ENCODE measurements at places on chromosomes 16 and 17.

DNA sequence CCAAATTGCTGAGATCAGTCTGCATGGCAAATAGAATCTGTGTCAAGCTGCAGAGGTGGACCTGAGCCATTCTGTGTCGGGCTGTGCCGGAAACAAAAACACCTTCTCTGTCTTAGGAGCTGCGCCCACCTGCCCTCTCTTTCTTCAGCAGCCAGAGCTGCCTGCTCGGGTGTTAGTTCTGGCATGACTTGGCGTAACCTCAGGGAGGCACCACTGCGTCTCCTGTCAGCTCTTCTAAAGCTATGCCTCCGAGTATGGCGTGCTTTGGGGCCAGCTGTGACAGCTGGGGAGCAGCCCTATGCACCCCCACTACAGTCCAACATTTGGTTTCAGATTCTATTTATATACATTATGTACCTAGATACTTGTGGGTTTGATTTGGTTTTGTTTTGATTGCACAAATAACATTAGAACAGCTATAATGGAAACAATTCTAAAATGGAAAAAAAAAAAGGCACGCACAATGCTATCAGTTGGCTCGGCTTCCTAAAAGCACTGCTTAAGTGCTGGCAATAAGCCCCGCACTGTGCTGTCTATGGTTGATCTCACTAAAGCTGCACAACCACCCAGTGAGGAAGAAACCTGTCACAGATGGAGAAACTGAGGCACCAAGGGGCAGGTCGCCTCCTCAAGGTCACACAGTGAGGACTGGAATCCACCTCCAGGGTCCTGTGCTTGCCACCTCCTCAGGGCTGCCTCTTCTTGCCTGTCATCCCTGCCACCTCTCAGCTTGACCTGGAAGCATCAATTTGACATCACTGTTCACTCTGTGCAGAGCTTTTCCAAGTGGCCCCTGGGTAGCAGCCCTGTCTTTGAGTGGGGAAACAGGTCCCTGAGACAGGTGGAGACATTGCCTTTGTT, 18.7 kb upstream of the ADGRG1 start:
- peak; percentile 29 for DNase-seq

- DNase-seq: peak; percentile 76
Measured at GRCh38 chr17:7167832-7168231, 11.3 kb downstream of the ASGR1 start.

GRCh38 chr17:21082001-21082436, 39.2 kb upstream of the USP22 start:
- no peak for DNase-seq

GRCh38 chr17:2025622-2026309, 632 bp upstream of the RTN4RL1 start:
- DNase-seq: peak; percentile 66

DNA sequence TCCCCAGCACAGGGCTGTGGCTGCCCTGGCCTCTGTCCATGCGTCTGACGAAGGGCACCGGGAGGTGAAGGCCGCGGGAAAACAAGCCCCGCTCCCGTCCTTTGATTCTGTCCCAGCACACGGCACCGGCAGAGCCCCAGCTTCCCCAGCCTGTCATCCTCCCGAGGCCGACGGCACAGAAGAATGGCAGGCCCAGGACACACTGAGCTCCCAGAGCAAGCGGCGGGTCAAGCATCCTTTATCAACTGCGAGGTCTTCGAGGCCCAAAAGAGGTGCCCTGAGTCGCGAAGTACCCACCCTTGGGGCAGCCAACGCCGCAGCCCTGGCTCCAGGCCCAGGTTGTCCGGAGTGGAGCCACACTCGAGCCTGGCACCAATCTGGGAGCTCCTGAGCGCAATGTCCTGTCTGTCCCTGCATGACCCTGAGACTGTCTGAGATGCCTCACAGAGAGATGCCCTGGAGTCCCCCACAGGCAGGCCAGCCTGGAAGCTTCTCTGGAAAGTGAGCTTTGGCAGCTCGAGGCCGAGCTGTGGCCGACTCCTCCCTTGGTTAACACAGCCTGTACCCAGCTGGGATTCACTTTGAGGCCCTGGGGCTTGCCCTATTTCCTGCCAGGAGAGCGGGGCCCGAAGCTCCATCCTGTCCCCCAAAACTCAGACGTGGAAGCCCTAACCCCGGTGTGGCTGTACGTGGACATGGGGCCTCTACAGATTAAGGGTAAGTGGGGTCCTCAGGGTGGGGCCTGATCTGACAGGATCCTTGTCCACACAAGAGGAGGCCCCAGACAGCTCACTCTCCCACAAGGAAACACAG, 23.3 kb downstream of the SLC7A5 start:
- no peak for DNase-seq
